Astrocyte of the spinal cord (primary cell): ENCODE measurements at places on chromosomes 3 and 15.

- DNase-seq: peak; percentile 22
Observed at GRCh38 chr3:126005951-126006350, 37.0 kb downstream of the ROPN1B start.

- DNase-seq: peak; percentile 98
Observed at GRCh38 chr3:63343674-63344073, 65.6 kb downstream of the SYNPR start.

DNA sequence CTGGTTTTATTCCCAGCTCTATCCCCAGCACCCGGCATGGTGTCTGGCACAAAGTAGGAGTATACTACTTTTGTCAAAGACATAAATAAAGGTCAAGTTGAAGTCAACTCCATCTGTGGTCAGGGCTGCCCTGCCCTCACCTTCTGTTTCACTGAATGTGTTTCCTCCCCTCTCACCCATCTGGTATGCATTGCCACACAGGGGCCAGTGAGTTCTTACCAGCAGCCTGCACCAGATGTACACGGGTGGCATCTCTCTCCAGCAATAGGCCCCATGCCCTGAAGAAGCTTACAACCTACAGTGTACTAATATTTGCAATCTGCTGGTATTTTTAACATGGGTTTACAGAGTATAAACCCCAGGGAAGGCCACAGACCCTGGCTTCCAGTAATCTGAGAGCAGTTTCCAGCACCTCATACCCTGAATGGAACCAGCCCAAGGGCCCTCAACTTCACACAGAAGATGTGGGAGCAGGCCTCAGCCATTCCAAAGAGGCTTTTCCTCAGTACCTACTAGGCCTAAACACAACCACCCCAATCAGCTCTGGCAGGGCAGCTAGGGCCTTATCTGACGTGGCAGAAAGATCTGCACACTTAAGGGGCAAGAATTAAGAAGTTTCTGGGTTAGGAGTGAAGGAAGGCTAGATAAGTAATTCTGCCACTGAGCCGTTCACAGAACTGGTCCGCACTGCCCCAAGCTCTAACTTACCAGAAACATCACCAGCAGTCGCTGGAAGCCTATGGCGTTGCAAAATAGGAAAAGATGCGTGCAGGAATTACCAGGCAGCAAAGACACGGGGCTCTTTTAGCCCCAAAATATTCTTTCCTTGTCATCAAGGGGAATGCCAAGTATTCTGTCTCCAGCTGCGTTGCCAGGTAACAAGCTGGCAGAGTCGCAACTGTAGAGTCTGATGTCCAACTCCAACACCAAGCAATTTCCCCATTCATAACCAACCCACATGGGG is 2.1 kb downstream of the IDH2 start:
- DNase-seq: peak; percentile 61

DNA sequence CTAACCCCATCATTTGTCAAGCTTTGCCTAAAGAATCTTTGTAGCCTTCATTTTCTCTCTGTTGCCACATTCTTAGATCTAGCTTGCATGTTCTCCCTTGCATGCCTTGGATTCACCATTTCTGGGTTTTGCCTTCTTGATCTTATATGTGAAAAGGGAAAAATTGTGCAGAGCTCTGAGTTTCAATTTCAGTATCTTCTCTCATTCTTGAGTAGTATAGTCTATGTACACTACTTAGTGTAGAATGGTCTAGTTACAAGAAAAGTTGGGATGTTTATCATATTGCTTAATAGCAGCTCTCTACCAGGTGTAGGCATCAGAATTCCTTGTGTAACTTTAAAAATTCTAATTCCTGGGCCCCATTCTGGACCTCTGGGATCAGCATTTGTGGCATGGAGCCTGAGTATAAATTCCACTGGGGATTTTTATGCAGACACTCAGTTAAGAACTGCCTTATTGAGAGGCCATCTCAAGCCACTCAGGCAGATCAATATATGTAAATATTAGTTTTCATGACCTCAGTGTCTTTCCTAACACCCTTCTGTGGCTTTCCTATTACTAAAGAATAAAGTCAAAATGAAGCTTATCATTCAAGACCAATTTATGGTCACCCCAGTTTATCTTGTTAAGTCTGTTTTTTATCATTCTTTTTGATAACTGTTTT is 23.4 kb downstream of the GTF2E1 start:
- no peak for DNase-seq

- no peak for DNase-seq
Observed at GRCh38 chr15:26875476-26875850, 8.6 kb downstream of the GABRA5 start.

GRCh38 chr3:31485196-31485595 is 47.5 kb upstream of the STT3B start:
- no peak for DNase-seq

GRCh38 chr3:103365467-103365866 is 930.7 kb downstream of the ZPLD1 start:
- DNase-seq: no peak

DNA sequence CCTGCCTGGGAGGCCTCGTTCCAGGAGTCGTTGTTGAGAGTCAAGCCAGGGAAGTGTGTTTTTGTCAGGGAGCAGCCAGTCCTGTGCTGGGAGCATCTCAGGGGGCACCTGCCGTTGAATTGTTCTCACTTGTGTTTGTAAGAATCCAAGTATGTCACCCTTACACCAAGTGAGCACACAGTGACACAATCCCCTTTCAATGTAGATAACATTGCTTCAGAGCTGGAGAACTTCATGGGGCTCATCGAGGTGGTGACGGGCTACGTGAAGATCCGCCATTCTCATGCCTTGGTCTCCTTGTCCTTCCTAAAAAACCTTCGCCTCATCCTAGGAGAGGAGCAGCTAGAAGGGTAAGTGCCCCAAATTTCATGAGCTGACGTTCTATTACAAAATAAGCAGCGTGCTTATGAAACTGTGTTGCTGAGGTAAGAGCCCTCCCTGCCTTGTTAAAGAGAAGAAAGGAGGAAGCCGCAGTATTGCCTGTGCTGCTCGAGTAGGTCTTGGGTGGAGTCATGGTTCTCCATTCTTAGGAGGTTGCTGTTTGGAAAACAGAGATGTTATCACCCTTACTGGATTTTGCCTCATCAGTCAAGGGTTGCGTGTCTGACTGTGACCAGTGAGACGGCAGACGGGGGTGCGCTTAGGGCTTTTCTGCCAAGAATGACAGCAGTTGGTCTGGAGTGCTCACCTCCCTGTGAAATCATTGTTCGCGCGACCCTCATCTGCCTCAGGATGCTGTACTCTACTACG is 108.1 kb downstream of the PGPEP1L start:
- DNase-seq: no peak

GRCh38 chr3:192860454-192860853 is 57.2 kb downstream of the MB21D2 start:
- DNase-seq: no peak

DNA sequence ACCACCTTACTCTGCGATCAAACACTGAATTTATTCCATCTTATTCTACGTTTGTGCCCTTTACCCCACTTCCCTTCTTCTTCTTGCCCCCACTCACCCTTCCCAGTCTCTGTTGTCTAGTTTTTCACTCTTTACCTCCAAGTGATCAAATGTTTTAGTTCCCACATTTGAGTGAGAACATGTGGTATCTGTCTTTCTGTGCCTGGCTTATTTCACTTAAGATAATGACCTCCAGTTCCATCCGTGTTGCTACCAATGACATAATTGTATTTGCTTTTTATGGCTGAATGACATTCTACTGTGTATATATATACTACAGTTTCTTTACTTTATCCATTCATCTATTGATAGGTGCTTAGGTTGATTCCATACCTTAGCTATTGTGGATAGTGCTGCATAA is 78.8 kb downstream of the PDCD6IP start:
- DNase-seq: no peak

DNA sequence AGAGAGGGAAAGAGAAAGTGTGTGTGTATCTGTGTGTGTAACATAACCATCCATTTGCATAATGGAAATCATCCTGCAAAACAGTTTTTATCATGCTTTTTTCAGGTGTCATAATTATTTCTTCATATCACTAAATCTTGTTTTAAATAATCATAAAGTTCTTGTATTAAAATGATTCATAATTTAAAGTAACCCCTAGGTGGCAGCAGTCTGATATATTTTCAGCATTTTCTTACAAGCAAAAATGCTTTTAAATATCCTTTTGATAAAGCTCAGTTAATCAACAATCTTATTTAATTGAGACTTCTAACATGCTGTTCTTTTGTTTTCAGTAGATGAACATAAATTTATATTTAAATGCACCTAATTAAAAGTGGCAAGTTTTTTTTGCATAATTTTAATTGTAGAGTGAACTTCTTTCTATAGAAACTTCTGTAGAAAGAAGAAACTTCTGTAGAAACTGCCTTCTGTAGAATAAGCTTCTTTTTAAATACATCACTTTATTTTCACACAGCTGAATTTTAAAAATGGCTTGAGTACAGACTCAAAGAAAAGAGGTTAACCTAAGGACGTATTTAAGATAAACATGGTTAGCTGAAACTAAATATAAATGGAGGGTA is 72.5 kb downstream of the OPA1 start:
- DNase-seq: peak; percentile 58

- DNase-seq: peak; percentile 88
Observed at GRCh38 chr15:39919748-39920509, at the start of gene GPR176. Gene GPR176 (minus strand): TSS chr15:39920266. CDS start chr15:39920026, 240 bp downstream.

DNA sequence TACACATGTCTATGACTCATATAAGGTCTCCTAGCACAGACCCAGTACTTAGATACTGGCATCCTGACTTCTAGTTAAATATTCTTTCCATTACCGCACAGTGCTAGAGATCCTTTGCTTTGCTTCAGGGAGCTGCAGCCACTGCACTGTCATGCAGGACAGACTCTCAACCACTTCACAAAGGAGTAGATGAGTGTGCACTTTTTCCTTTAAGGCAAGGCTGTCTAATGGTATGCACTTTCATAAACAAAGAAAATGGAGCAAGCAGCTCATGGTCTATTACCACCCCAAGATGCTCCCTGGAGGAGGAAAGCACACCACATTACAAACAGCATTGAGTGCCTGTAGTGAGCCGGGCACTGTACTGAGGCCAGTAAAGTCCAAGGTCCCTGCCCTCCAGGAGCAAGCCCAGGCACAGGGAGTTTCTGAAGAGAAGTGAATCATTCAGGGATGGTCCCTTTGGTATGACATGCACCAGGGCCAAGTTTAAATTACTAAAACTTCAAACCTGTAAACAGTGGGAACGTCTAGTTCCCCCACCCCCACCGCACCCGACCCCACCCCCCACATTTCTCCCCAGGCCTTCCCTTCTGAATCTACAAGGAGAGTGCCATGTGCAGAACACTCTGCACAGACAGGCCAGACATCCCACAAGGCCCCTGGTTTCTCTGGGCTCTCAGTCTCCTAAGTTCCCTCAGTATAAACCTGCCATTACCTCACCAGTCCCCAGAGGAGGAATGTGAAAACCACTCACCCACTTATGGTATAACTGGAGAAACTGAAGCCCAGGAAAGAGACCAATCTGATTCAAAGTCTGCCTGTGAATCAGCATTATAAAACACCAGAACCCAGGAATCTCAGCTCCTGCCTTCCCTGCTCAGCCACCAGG is 107.8 kb upstream of the BCL6 start:
- no peak for DNase-seq

DNA sequence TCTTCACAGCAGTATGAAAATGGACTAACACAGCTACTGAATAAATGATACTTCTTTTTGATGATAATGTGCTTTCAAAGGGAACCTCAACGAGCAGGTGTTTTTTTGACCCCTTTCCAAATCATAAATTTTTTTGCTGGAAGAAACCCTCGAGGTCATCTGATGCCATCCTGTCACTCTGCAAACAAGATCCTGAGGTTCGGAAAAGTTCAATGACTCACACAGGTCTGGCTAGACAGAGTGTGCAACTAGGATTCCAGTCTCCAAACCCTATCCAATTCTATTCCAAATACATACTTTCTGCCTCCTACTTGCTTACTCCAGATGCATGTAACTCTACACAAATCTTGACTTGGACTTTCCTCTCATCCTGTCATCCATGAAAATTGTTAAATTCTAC is 124.7 kb downstream of the NEDD4 start:
- no peak for DNase-seq

DNA sequence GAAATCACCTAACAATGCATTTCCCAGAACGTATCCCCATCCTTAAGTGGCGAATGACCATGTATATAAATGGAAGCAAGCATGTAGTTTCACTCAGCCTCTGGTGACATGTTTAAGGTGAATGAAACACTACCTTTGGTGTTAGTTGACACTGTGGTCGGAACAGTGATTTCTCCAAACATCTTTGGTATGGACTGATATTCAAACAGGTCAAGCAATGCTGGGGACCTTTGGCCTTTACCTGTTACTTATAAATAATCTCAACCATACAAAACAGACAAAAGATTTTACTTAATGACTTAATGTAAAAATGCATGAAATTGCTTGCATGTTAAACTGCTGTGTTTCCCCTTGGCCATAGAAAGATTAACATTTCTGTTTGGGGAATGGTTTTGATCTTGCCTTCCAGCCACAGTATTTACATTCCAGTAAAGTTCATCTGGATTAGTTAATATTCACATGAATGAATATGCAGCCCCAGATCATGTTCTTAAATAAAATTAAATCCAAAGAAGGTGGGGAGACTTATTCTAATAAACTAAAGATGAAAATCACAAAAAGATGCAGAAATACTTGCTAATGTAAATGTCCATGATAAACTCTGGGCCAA is 74.4 kb upstream of the HES1 start:
- no peak for DNase-seq

DNA sequence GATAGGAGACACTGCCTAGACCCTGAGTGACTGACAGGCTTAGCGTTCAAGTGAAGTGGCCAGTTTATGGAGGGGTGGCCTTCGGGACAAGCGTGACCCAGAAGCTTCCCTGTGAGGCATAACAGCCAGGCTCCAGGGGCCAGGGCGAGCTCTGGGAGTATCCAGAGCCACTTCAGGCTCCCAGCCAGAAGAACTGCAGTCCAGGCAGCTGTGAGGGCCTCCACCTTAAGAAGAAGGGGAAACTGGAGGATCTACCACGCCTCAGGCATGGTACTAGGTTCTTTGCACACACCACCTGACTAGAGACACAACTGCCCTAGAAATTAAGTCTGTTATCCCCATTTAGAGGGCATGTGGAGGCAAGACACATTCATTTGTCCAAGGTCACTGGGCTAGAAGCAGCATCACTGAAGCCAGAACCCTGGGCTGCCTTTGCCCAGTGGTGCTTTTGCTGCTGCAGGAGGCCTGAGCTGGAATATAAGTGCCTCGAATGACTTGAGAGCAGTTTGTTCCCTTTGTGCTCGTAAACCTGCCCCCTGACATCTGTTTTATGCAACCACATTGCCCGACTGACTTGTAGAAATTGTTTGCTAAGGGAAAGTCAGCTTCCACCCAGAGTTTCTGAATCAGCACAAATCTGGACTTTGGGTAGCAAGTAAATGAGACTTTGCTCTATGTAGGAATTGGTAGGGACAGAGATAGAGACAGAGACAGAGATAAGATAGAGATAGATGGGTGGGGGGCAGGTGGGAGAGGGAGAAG is 23.3 kb downstream of the RASGRF1 start:
- DNase-seq: no peak
